ENCODE measurements at places on chromosomes 5 and 9.

DNA sequence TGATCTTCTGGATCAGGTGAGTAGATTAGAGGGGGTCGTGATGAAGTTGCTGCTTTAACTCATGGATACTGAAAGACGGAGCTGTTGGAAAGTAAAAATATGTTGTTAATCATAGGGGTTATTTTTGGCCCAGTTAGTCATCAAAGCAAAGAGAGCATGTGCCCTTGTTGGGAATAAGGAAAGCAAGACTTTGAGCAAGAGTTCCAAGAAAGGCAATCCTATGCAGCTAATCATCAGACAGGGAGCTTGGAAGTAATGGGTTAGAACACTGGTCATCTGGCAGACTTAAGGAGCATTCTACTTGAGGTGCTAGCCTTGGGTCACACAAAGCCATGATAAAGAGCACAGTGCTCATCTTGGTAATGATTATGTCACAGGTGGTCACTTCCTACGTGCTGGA, 18.3 kb downstream of the ASPN start:
- no peak for DNase-seq

GRCh38 chr5:156147261-156147943, 179.6 kb upstream of the SGCD start:
- no peak for DNase-seq

GRCh38 chr5:149936700-149937091, 7.9 kb downstream of the PDE6A start:
- DNase-seq = no peak

GRCh38 chr9:27701587-27701986, 128.3 kb upstream of the C9orf72 start:
- DNase-seq = no peak

DNA sequence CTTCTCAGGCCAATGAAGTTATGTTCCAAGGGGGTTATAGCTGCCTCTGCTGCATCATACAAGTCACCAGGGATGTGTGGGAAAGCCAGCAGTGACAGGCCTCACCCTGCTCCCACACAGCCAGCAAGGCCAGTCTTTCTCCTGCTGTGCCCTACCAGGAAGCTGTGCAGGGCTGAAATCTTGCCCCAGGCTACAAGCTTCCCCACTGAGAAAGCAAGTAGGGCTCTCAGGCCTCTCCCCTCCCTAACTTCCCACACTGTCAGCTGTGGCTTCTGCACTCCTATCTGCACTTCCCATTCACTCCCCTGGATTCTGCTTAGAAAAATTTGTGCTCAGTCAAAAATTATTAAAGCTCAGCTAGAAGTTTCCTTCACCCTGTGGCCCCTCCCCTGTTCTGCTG, 611.2 kb upstream of the ZNF608 start:
- no peak for DNase-seq

DNA sequence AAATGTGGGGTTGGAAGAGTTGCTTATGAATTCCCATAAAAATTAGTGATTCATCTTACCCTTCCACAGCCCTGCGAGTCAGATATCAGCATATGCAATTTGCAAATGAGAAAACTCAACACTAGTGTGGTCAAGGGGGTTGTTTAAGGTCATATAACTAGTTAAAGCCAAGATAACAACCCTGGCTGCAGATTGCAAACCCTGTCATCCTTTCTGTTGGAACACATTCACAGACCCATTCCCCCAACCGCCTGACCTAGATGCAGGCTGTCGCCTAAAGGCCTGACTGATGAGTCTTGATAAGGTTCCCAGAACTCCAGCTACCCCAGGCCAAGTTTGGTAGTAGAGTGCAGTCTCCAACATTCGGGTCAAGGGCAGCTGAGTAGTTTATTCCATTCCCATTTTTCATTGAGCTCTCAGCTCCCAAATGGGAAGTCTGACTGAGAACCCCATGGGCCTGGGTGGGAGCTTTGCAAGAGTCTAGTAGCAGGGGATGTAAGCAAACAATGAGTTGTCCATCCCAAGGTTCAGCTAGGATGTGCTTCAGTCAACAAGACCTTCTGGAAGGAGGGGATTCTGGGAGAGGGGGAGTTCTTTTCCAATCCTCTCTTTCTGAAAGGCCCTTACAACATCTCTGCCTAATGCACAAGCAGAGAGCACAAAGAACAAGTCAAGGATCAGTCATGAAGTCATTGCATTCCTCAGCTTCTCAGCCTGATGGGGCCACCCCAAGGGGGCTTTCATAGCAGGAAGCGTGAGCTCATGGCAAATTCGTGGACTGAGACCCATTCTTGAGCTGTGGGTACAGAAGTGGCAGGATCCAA, 40.3 kb downstream of the ADAM19 start:
- no peak for DNase-seq

GRCh38 chr5:140011297-140011802, 31.7 kb downstream of the NRG2 start:
- no peak for DNase-seq

DNA sequence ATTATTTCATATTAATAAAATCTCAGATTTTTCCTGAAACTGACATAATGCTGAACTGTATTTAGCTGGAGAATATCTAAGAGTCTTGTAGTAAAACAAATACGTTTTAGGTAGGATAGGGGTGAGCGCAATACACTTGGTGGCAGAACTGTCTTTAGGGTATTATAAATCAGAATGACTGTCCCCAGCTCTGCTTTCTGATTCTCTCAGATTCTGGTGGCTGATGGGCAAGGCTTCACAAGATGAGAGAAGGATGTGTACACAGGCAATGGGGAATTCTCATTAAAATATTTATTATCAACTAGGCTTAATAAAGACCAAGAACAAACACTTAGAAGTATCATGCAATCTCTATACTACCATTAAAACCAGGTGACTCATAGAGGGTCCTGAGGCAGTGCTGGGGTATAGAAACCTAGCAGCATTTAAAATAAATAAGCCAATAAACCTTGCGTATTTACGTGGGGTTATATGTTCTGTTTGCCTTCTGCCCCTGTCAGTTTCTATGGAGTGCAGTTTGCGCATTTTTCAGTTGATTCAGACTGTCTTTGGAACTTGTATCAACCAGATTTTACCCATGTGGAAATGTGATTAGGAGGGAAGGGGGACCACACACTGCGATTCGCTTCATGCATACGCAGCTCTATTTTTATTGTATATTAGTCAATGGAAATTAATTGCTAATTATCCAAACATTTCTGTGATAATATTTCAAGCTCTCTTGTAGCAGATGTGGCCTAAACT, 1150.7 kb upstream of the WWC1 start:
- no peak for DNase-seq

DNA sequence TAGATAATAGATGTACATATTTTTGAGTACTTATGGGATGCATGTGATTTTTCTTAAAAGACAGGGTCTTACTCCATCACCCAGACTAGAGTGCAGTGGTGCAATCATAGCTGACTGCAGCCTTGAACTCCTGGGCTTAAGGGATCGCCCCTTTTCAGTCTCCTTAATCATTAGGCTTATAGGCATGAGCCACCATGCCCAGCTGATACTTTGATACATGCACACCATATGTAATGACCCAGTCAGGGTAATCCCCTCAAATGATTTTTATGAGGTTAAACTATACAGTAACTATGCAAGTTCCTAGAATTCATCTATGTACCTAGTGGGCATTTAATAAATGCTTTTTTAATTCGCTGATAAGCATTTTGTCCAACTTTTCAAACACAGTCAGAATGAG, 292.3 kb downstream of the DTWD2 start:
- DNase-seq = no peak

Data from stimulated activated CD8-positive, alpha-beta memory T cell treated with anti-CD3 and anti-CD28 coated beads, Interleukin-15, amount 100 ng/mL, for 48 hours (primary cell).